Stimulated activated CD4-positive, alpha-beta T cell treated with anti-CD3 and anti-CD28 coated beads, TNF-alpha, amount 100 ng/mL, for 1 hour (primary cell): ENCODE measurements at places on chromosomes 2 and 18.

DNA sequence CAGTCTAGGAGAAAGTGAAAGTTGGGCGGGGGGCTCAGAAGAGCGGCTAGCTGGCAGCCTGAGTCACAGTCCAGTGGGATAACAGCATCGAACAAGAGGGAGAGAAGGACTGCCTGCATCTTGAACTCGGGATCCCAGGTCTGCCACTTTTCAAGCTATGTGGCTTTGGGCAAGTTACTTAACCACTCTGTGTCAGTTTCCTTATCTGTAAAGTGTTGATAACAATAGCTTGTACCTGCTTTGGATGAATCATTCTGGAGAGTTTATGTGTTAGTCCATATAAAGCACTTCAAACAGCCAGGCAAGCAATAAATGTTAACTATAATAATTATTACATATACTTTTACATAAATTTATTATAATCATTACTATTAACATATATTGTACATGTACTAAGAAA lies 4.6 kb downstream of the DYSF start:
- DNase-seq: no peak

DNA sequence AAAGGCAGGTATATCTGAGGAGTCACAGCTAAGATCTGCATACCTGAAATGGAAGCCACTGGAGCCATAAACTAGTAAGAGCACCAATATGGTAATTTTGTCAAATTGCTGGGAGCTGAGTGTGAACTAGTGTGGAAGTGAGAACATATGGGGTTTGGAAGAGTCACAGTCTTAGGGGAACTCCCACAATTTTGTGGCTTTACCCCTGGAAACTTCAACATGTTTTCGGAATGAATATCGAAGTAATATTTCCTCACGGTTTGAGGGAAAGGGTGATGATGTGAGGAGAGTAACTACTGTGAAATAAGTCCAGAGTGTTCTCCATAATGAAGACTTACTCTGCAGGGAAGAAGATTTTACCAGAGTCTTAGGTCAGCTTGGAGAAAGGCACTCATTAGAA lies 565.9 kb downstream of the RIT2 start:
- DNase-seq: no peak

- no peak for DNase-seq
Measured at GRCh38 chr18:74281980-74282754, 9.6 kb downstream of the CYB5A start.

DNA sequence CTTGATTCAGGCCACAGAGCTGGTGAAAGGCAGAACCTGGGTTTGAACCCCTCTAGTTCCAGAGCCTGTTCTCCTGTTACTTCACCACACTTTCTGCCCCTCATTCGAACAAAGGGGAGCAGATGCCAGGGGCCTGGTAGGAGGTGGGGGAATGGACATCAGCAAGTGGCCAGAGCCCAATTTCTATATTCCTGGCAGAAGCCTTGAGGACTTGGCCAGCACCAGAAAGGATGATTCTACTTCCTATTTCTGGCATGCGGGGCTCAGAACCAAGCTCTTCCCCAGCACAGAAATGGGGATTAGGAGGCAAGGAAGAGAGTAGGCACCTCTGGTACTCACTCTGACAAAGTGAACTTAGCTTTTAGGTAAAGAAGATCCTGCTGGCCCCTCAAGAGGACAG lies 49.3 kb downstream of the ADD2 start:
- DNase-seq: no peak

DNA sequence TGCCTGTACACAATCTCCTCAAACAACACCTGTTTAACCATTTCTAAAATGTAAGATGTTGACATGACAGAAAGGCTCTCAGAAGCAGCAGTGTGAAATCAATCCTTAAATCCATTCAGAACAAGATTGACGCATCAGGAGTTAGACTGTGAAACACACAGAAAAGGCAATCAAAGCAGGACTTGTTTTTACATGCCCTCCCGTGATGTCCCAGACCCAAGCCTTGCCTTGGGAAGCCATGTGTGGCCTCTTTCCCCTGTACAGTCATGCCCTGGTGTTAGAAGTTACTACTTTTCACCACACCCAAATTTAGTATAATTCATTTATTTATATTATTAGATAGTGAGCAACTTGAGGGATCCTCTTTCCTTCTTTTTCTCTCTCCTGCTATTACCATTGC lies 115.7 kb downstream of the NCKAP5 start:
- no peak for DNase-seq

DNA sequence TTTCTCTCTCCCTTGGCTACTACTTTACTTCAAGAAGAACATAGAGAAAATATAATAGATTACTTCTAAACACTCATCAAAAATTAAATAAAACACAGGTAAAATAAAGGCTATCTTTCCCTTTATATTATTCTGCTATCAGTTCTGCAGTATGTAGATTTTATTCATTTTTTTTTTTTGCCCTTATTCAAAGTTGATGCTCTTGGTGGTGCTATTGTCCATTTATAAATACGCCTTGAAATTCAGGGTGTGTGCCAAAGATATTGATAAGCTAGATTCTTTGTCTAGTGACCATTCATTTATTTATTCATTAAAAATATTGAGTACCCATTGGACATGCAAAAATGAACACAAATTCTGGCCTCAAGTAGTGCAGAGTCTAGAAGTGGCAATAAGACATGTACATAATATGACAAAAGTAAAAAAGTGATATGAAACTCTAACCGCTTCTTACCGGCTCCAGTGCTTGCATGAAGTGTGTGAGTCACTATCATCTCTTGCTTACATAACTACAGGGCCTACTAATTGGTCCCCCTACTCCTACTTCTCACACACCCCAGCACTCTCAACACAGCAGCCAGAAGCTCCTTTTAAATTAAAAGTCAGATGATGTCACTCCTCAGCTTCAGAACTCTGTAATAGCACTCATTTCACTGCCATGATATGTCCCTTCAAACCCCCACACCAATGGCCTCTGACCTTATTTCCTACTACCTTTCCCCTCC lies 208.3 kb upstream of the FANCL start:
- no peak for DNase-seq
